ENCODE measurements at places on chromosomes 12 and 14. TPM values are rescaled to one million over a fixed set of nuclear protein-coding genes. Genes with fewer than 3 reads are reported as not detected.
A peak's percentile ranks its signal among the peaks of the same experiment; 100 is the strongest.

The RNASE3 gene
- total RNA-seq = 0.69 TPM

DNA sequence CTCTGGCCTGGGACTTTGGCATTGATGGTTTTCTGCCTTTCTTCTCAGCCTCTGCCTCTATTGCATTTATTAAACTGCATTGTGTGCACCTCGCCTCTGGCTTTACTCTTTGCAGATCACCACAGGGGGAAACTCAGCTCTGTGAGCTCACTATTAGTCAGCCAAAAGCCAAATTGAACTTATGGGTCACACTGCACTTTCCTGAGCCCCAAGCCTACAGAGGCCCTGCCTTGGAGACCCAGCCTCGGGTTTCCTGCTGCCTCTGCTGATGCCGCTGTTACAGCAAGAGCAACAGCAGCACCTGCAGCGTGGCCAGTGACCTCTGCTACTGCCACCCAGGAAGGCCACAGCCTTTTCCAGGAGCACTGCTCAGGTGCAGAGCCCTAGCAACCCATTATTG, 122.5 kb downstream of the DAD1 start:
- DNase-seq = no peak

GRCh38 chr12:65196762-65197567, 27.6 kb downstream of the LEMD3 start:
- DNase-seq = no peak

- DNase-seq = no peak
Measured at GRCh38 chr12:104183443-104183842, 32.1 kb upstream of the TXNRD1 start.

DNA sequence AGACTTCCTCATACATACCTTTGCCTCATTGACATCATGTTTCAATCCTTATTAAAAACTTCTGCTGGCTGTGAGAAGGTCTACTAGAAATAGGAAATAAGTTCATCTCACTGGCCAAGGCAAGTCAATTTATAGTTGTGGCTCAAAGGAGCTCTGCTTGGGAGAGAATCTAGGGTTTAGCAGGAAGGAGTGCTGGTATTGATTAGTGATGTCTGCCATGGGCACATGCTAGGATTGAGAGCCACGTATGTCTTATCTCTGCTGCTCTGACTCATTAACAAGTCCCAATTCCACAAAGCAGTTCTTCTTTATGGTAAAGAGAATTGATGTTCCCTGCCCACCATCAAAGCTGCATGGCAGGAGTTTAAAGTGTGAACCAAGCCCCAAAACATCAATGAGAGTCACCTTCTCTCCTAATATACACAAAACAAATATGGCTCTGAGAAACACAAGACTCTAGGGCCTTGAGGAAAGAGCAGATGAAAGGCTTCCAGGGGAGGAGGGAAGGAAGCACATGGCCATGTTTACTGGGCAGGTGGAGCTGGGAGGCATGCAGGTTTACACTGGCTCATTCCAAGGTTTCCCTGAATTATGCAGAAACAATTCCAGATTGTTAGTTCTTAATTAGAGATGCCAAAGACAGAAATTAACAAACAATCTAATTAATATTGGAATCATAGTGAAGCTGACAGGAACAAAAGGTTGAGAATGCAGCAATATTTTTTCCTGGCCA, 931.9 kb upstream of the TMEM132C start:
- DNase-seq = no peak

DNA sequence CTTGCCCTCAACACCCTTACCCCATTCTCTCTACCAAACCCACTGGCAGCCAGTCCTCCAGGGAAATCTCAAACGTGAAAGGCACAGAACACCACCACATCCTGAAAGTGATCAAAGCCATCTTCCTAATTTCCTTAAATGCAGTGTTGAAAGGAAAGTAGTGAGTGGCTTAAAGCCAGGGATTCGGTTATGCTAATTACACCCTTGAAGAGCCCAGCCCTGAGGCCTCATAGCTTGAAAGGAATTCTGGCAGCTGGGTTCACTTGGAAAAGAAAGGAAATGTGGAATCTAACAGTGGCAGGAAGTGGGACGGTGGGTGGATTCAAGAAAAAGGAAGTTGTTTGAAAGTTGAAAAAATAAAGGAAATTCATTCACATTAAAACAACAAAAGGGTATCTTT, 73.0 kb upstream of the FICD start:
- DNase-seq = no peak

DNA sequence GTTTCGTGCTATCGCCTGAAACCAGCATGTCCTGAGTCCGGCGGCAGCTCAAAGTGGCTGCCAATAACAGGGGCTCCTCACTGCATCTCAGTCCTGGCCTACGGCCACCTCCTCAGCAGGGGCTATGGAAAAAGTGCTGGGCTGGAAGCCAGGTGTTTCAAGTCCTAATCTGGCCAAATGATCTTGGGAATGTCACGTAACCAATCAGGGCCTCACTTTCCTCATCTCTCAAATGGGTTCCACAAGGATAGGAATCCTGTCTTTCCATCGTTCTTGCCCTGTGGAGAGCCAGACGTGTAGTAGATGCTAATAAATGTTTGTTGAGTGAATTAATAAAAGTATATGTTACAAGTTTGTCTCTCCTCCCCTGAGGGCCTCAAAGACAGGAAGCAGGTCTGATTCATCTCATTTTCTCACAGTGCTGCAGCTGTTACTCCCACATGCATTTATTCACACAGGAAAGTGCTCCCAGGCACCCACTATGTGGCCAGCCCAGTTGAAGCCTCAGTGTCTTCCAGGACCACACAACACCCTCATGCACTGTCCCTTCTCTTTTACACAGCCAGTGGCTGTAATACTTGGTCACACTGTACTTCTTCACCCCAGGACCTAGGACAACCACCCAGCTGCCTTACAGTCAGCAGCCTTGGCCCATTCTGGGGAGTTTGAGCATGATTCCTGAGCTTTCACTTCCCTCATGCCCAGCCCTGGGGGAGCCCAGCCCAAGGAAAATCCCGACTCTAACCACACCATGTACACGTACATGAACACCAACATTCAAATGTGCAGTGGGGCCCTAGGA, 5.0 kb downstream of the CMKLR1 start:
- no peak for DNase-seq

DNA sequence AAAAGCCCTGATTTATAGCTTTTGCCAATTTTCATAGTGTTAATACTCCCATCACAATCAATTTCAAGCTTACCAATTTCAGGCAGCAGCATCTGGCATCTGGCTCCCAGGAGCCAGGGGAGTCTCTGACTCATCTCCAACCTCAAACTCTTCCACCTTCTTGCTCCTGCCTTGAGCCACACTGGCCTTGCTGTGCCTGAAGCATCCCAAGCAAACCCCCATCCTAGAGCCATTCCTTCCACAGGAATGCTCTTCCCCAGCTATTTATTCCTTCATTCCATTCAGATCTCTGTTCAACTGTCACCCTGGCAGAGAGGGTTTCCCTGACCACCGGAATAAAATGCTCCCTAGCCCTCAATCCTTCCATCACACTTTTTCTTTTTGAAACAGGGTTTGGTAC, 13.9 kb upstream of the PPP1CC start:
- DNase-seq = no peak

GRCh38 chr12:5965950-5966383, 20.9 kb upstream of the ANO2 start:
- DNase-seq = peak; percentile 41
